ENCODE measurements at places on chromosomes 2 and 18.

GRCh38 chr2:46518861-46519260, 39.5 kb downstream of the TMEM247 start:
- DNase-seq, result peak; percentile 68

GRCh38 chr2:83742117-83742782, 716.8 kb downstream of the SUCLG1 start:
- DNase-seq, result peak; percentile 55

GRCh38 chr2:203301667-203302066, 26.5 kb upstream of the ABI2 start:
- DNase-seq, result no peak

GRCh38 chr18:56267334-56267733, 371.1 kb downstream of the TXNL1 start:
- DNase-seq, result no peak

DNA sequence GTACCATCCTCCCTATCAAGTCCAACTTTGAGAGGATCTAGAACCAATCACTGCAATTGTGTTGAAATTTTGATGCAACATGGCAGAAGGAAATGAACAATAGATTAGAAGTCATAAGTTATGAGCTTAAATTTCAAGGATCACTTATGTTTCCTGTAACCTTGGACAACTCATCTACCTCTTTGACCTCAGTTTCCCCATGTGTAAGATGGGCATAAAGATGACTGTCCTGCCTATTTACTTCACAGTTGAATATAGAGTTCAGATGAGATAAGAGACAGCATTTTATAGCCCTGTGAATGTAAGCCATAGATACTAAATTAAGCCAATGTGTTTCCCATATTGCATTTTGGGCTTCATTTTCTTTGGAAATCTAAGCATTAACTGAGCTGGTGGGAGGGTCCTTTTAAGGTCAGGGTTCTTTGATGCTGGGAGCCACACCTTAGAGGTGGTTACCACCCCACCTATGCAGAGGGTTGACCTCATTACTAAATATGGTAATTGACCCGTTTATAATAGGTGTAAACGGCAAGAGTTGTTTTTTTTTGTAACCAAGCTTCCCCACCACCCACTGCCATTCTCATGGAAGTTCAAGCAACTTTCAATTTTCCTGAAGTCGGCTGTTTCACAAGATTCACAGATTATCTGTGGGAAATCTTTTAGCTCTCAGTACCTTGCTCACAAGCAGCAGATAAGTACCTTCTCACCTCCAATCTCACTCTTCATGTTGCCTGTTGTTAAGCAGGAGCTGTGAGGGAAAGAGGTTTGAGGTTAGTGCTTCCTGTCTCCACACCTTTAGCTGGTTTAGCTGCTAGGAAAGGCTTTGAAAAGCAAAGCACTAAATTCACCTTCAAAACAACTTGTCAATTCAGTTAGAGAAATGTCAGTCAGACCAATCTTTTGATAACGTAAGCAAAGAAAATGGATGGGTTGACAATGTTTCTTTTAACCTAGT, 13.3 kb downstream of the CD28 start:
- DNase-seq, result no peak

DNA sequence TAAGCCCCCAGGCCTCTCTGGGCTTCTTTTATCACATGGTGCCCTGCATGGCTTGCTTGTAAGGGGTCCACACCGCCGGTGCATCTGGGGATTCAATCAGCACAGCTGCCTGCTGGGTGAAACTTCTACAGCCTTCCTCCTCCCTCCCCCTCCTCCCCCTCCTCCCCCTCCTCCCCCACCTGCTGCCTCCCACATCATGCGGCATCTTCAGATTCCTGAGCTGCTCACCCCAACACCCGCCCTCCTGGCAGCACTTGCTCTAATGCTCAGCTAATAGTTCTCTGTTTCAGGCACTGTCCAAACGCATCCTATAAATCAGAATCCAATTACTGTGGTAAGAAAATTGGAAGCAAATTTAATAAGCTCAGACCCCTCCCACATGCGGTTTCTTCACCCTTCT, 150.7 kb downstream of the GALNT14 start:
- no peak for DNase-seq

GRCh38 chr2:147715807-147716206, 129.0 kb upstream of the ACVR2A start:
- DNase-seq, result no peak

- no peak for DNase-seq
These were observed 37.6 kb downstream of the RMC1 start for GRCh38 chr18:23540867-23541266.

GRCh38 chr2:161036926-161037325, 123.3 kb upstream of the TANK start:
- DNase-seq, result no peak

GRCh38 chr2:62547854-62548253, 41.9 kb upstream of the TMEM17 start:
- no peak for DNase-seq

DNA sequence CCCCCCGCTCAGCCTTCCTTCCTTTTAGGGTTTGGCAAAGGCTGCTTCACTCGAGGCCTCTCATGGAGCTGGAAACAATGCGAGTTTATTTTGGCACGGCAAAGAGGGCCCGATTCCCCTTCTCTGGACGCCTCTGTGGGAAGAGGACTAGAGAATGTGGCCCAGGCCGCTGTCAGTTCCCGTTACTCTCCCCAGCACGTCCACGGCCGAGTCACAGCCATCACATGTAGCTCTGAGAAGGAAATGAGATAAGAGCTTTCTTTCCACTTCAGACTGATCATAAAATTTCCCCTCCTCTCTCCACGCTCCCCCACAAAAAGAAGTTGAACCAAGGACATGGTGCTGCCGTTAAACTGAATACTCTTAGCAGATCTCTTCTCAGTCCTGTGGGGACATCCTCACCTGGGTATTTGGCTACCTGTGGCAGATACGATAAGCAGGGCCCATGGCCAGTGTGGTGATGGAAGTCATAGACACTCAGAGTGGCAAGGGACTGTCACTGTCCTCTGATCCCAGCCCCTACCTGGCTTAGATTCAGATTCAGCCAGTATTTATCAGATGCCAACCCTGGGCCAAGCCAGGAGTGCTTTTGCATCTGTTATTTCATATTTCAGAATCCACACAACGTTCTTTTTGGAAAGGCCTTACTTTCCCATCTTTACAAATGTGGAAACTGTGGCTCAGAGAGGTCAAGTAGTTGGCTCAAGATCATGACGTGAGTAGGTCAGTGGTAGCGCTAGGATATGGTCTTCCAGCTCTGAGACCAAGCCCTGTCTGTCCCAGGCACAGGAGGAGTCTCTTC, 101.2 kb downstream of the MCFD2 start:
- peak; percentile 84 for DNase-seq

- DNase-seq, result no peak
These were observed 99.4 kb downstream of the CCDC148 start for GRCh38 chr2:158357122-158357521.

DNA sequence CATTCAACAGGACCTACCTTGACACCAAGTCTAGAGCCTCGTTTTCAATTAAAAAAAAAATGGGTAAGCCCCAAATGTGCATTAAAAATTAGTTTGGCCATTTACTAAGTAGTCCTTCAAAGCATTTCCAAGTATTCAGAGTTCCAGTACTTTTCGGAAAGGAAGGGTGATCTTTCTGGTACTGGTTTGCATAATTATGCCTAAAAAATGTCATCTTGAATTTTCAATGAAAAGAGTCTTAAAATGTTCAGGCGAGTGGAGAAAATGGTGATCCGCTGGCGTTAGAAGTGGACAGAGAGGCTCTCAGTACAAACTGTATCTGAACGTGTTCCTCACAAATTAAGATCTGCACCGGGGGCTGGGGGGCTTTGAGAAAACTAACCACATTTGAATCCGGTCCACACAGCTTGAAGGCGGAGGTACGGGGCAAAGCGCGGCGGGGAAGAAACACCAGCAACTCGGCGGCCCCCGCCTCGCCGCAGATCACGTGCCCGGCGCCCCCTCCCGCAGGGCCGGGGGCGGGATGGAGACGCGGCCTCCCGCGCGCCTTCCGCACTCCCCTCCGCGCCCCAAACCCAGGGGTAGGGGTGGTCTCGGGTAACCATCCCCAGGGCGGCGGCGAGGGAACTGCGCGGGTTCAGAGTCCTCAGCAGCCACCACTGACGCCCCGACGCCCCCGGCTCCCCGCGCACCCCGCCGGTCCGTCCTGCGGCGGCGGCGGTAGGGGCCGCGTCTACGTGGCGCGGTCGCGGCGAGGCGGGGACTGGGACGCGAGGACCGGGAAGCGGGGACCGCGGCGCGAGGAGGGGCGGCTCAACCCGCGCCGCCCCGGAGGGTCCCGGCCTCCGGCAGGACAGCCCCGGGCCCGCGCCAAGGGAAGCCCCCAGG, 564 bp downstream of the LPIN2 start:
- peak; percentile 73 for DNase-seq

DNA sequence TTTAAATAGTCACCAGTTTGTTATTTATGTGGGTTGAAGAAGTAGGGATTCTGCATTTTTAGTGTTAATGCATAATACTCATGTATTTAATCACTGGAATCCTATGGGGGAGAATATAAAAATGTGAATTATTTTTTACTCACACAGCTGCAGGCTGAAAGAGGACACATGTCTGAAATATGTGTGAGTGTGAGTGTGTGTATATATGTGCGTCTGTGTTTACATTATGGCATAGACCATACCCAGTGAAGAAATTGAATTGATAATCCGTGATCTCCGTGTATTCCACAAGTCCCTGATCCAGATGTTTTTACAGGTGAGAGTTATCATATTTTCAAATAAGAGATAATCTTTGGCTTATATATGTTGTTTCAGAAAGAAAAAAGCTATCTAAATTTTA, 225.3 kb downstream of the ICOS start:
- DNase-seq, result no peak

All from femur (tissue), 1 donor.